ENCODE measurements at places on chromosomes 5 and 9. TPM values are rescaled to one million over a fixed set of nuclear protein-coding genes. Genes with fewer than 3 reads are reported as not detected.

The STK32A gene
- total RNA-seq, result not detected

The ADGRD2 gene
- not detected for total RNA-seq

DNA sequence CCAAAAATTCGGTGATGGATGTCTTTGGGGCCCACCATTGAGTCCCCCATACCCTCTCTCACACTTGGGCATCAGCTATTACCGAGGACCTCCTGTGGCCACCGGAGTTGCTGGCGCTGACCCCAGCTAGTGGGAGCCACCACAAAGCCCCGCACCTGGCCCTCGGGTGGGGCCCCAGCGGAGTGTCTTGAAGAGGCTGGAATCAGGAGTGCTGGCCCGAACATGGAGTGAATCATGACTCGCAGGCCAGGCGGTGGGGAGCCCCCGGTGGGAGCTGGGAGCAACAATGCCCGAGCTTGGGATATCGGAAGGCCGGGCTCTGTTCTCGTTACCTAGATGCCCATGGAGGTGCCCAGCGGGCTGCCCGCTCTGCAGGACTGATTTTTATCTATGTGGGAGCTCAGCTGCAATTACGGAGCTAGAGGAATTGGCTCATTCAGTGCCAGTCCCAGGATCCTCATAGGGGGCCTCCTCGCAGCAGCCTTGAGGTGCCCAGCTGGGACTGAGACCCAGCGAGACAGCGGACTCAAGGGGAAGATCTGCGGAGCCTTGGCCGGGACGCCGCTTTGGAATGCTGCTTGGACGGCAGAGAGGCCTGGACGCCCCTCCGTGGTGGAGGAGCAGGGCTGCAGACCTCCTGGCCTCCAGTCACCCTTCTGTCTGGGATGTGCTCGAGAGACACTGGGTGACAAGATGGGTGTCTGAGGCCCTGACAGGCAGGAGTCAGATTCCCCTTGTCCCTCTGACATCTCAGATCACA lies 70.8 kb downstream of the PSMB7 start:
- DNase-seq, result no peak

- DNase-seq, result no peak
These were observed 49.7 kb downstream of the FAM81B start for GRCh38 chr5:95440825-95441224.

DNA sequence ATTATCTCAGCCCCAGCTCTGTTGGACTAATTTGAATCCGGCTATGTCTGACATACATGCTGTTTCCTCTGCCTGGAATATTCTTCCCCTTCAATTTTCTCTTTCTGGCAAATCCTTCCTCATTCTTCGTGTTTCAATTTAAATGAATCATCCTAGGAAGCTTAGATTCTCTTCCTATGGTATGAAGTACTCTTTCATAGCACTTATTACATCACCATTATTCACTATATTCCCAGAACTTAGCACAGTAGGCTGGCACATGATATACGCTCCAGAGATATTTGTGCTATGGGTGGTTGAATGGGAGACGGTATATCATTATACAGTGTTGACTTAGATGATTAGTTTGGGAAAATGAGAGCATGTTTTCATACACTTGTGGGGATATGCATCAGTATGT lies 91.0 kb upstream of the JAK2 start:
- no peak for DNase-seq

GRCh38 chr9:16501726-16502125 lies 368.7 kb downstream of the BNC2 start:
- DNase-seq, result no peak

- no peak for DNase-seq
These were observed 163.4 kb downstream of the RAB3C start for GRCh38 chr5:58746321-58746720.

GRCh38 chr5:20113031-20113715 lies 125.2 kb upstream of the CDH18 start:
- no peak for DNase-seq

Measured in activated CD4-positive, alpha-beta memory T cell treated with anti-CD3 and anti-CD28 coated beads, Interleukin-2, amount 10 ng/mL, durations not matched to agents 7 days and 5 days (primary cell).